ENCODE measurements at places on chromosomes 12 and 14.
A peak's percentile ranks its signal among the peaks of the same experiment; 100 is the strongest.

GRCh38 chr12:6092784-6093722 lies 31.4 kb downstream of the VWF start:
- peak; percentile 85 for DNase-seq

- no peak for DNase-seq
These were observed 220 bp upstream of the KRT83 start for GRCh38 chr12:52321418-52321817.

DNA sequence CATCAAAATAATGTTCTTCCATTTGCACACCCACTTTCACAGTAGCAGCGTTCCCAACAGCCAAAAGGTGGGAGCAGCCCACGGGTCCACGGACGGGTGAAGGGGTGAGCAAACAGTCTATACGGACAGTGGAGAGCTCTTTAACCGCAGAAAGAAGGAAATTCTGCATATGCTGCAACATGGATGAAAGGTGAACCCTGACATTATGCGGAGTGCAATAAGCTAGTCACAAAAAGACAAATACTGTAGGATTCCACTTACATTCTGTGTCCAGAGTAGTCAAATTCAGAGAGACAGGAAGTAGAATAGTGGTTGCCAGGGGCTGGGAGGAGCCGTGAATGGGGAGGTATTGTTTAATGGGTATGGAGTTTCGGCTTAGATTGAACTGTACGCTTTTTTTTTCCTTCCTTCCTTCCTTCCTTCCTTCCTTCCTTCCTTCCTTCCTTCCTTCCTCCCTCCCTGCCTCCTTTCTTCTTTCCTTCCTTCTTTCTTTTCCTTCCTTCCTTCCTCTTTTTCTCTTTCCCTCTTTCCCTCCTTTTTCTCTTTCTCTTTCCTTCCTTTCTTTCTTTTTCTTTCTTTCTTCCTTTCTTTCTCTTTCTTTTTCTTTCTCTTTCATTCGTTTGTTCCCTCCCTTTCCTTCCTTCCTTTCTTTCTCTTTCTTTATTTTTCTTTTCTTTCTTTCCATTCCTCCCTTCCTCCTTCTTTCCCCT lies 15.8 kb upstream of the ANKRD9 start:
- DNase-seq, result no peak

- DNase-seq, result no peak
These were observed 759.7 kb downstream of the GALC start for GRCh38 chr14:87233266-87233665.

- peak; percentile 40 for DNase-seq
These were observed 26.6 kb downstream of the FBXO34 start for GRCh38 chr14:55297611-55298499.

DNA sequence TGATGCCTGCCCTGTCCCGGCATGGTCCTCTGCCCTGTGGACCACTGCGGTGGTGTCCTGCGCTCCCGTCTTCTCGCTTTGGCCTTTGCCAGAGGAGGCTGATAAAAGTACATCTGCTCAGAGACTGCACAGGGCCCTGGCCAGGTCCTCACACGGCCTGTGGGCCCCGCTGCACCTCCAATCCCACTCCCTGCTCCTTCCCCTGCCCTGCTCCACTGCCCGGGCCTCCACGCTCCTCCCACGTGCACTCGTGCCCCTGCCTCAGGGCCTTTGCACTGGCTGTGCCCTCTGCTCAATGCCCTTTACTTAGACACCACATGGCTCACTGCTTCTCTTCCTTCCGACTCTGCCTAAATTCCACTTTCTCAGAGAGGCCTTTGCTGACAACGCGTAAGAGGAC lies 49.3 kb upstream of the BEGAIN start:
- no peak for DNase-seq

DNA sequence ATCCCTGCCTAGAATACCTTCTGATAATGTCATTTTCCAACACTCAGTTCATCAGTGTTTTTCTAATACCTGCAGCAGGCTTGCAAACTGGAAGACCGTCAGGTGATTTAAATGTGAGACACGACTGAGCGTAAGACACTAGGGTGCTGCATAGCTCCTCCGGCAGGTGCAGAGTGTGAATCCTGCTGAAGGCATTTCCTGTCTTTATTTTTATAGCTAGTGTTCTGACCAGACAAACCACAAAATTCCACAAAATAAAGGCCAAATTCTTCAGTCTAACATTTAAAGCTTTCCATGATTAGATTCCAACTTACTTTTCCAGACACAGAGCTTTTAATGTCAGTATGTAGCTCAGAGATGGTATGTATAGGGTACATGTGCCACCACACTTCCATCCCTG lies 70.7 kb downstream of the BBS10 start:
- peak; percentile 35 for DNase-seq

DNA sequence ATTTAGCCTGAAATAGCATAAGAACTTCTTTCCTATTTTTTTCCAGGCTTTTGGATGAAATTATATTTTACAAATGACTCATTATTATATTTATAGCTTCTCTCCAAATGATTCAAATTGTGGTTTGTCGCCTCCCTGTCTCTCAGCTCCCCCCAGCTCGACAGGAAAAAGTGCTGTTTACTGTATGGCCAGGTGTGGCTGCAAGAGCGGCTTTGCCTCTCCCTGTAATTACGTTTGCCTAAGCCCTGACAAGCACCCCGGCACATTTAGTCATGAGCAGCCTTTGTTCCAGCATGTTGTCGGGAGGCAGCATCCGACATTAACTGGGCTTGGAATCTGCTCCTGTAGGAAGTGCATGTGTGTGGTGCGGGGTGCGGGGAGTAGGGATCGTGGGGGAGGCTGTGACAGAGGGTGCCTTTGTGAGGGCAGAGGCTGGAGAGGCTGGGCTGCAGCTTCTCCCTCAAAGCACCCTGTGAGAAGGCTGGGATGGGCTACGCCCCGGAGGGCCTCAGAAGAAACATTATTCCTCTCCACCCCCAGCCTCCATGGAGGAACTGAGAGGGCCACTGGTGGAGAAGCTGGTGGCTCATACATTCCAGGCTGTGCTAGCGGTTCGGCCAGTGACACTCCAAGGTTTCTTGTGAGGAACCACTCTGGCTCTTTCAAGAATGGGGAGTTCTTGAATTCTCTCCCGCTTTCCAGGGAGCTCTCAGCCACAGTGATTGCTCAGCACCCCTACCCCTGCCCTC lies 42.1 kb upstream of the CTDSP2 start:
- DNase-seq, result peak; percentile 87
